ENCODE measurements at places on chromosomes 11 and 22.
A peak's percentile ranks its signal among the peaks of the same experiment; 100 is the strongest.

DNA sequence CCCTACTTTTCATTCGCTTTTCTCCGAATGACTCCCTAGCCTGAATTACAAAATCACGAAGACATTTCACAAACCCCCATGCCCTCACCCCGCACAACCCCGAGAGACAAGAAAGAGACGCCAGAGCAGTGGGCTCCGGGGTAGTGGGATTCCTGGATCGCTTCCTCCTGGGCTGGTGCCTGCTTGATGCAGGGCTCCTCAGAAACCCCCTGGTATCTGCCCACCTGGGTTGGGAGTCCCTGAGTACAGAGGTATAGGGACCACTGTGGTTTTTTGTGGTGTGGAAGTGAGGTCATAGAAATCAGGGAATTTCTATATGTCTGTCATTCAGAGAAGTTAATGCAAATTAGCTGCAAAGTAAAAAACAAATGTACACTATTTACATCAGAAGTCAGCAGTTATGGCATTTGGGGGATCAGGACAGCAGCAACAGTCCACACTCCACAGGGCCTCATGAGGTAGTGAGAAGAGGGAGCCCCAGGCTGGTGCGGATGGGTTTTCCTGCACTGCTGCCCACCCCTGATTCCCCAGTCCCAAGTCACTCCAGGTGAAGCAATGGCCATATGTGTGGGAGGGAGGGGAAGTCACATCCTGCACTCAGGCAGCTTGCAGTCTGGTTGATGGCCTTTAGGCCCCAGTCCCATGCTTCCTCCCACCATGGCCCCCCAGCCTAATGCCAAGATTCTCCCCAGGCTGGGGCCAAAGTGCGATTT is 39.6 kb downstream of the BUD13 start:
- DNase-seq = no peak

GRCh38 chr22:26921726-26922125 is 264.3 kb downstream of the MIAT start:
- no peak for DNase-seq

- DNase-seq = peak; percentile 98
Measured at GRCh38 chr11:28833670-28834069, 725.5 kb downstream of the METTL15 start.

GRCh38 chr22:17910561-17911311 is 113.6 kb downstream of the MICAL3 start:
- peak; percentile 88 for DNase-seq

GRCh38 chr22:38481871-38482332 is 14.0 kb downstream of the KDELR3 start:
- DNase-seq = no peak

- DNase-seq = no peak
Measured at GRCh38 chr22:46029036-46029435, 52.1 kb upstream of the WNT7B start.

DNA sequence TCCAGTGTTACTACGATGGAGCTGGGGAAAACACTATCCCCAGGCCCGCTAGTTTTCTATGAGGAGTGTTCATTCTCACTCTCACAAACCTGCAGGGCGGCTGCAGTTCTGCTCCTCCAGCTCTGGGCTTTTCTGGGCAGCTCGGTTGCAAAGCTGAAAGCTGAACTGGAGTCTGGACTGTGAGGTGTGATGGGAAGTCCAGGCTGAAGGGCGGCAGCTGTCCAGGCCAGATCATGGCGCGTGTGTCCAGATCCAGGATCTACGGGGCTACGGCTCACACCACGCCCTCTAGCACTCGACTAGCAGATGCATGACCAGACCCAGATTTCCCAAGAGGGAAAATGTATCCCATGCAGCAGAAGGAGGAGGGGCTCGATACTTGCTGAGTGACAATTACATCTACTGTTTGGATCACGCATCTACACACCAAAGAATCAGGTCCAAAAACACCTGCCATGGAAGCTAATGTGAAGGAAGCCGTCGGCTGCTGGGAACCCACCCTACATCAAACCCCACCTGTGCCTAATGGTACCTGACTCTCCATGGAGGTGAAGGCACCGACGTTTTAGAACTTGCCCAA is 555.0 kb downstream of the BRD1 start:
- no peak for DNase-seq

GRCh38 chr11:117230286-117230961 is 1.4 kb downstream of the PCSK7 start:
- DNase-seq = no peak

DNA sequence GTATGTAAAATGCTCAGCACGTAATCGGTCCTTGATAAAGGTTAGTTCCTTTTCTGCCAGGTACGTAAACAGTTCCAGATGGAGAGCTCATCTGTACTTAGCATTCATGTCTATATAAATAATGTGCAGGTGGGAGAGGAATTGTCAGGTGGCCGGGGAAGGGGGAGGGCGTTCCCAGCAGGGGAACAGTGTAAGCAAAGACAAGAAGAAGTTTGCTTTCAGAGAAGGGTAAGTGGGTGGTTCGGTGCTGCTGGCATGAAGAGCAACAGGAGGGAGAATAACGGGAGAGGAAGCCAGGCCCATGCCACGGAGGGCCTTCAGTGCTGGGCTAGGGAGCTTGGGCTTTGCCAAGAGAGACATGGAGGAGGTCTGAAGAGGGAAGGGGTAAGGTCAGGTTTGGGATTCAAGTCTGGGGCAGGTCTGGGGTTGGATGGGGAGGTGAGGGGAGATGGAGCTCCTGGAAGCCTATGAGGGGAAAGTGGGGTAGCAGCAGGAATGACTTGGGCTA is 11.4 kb upstream of the WNT11 start:
- DNase-seq = no peak

GRCh38 chr11:65307298-65308229 is 7.1 kb upstream of the CDC42EP2 start:
- DNase-seq = no peak

DNA sequence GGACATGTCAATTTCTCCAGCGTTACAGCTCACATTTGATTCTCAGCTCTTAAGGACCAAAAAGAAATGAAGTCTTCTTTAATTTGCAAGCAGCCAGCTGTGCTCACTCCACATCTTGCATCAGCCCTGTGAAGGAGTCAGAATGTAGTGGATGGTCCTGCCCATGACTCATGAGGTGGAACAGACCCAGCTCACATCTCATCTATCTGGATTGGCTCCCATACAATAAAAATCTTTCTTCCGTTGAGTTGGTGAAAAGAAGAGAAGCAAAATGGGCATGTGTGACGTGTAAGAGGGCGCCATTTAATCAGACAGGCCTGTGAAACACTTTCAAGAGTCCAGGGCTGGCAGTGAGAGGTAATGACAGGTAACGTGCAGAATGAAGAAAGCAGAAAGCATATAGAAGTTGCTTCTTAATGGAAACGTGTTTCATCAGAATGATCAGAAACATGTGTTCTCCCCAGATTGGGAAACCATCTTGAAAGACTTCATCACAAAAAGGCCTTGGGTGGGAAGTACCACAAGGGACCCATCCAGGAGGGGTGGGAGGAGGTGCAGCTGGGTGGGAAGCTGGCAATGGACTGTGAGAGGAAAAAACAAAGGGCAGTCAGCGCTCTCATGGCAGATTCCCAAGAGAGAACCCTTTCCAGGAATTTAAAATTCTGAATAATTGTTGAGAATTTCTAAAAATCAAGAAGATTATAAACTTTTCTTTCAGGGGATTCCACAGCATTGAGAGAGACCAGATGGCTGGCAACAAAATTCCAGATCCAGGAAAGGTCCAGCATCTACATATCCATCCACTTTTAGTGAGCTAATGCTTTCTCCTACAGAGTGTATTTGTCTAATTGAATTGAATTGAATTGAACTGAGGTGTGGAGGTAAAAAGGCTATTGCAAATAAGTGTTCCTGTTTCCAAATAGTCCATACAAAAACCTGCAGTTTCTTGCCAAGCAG is 57.0 kb downstream of the ETS1 start:
- DNase-seq = peak; percentile 99

- DNase-seq = no peak
Measured at GRCh38 chr22:38435965-38436364, 19.0 kb downstream of the KCNJ4 start.

DNA sequence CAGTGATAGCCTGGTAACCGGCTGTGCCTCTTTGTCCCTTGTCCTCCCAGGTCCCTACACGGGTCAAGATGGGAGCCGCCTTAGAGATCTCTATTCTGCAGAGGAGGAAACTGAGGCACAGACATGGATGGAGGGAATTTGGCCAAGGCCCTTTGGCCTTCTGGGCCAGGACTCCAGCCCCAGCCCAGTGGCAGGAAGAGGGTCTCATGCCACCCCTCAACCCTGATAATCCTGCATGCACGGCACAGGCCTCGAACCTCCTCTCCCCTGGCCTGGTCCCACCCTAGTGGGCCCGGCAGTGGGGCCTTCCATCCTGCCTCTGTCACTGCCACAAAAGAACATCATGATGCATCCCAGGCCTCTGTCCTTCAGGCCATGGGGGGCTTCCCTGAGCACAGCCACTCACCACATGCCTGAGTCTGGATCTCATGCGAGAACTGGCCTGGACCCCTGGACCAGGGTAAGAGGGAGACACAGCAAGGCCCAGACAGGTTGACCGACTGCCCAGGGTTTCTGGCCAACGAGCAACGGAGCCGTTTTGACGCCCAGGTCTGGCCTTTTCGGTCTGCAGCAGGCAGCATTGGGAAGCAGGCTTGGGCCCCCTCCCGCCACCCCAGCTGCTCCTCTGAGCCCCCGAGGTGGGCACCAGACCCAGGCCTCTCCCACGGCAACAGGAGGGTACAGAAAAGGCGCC is 6.5 kb downstream of the LINC01488 start:
- no peak for DNase-seq

GRCh38 chr11:116962108-116962507 is 124.7 kb upstream of the APOA1 start:
- no peak for DNase-seq

GRCh38 chr11:100832829-100833228 is 145.7 kb downstream of the ARHGAP42 start:
- DNase-seq = no peak

GRCh38 chr11:72081184-72081644 is 564 bp downstream of the LRRC51 start:
- DNase-seq = no peak

GRCh38 chr11:65150509-65151299 is 16.4 kb upstream of the SYVN1 start:
- DNase-seq = peak; percentile 71

DNA sequence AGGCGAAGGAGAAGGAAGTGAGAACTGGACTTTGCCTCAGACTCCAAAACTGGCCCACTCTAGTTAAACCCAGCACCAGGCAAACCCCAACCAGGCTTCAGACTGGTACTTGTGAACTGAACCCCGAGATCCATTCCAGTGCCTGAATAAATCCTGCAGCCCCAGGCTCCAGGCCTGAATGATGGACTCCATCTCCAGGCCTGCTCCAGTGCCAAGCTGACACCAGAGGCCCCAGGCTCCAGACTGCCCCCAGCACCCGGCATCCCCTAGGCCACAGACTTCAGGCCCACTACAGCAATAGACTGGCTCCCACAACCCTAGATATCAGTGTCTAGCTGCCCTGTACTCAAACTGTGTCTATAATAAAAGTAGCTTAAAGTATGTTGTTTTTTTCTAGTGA is 406.8 kb downstream of the FAM181B start:
- no peak for DNase-seq

GRCh38 chr22:50272044-50272802 is 2.0 kb upstream of the MAPK11 start:
- no peak for DNase-seq

DNA sequence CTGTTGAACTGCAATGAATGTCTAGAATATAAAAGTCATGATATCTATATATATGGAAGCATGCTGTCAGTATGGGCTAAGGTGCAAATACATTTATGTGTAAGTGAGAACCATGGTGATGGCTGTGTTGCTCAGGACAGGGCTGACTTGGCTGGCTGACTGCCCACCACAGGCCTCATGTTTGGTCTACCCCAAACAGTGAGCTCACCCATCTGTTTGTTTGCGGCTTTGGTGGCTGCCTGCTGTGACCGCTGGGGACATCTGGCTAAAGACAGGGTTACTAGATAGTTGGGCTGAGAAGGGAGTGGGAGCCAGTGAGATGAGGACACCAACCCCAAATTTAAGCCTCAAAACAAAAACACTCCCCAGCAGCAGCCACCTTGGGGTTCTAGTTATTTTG is 6.3 kb downstream of the CD44 start:
- no peak for DNase-seq

- peak; percentile 9 for DNase-seq
Measured at GRCh38 chr11:68751331-68751856, at the start of gene TESMIN. Gene TESMIN, minus strand, starts transcription at chr11:68751520. Its CDS starts 860 bp downstream, at chr11:68750660.

Measured in fibroblast of the aortic adventitia (primary cell).